Fibroblast of villous mesenchyme (primary cell): ENCODE measurements at places on chromosomes 11 and 22. TPM values are rescaled to one million over a fixed set of nuclear protein-coding genes. Genes with fewer than 3 reads are reported as not detected.

GRCh38 chr22:46004105-46004866 lies 27.3 kb upstream of the WNT7B start:
- no peak for DNase-seq

DNA sequence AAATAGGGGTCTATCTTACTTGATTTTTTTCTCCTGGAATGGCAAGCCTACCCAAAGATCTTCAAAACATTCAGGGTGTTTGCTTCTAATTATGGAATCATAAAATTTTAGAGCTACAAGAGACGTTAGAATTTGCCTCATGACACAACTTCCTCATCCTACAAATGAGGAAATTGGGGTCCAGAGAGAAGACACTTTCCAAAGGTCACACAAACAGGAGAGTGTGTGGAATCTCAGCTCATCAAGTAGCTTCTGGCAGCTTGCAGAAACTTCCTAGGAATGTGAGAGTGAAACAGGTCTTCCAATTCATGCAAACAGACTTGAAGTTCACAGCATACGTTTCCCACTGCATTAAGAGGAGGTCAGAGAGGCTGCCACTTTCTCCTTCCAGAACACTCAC lies 976.0 kb downstream of the OPCML start:
- no peak for DNase-seq

DNA sequence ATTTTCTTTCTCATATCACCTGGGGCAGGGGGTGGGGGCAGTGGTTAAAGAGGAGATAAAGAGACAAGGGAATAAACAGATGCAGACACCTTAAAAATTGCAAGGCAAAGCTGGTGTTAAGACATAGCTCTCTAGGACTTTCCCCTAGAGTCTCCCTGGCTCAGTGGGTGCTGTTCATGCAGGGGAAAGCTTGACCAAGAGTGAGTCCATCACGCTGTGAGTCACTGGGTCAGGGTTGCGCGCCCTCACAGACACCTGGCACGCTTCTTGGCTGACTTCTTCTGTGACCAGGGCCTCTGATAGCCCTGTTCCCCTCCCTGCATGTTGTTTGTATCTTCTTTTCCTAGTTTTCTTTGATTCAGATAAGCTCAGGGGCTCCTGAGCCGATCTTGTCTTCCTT lies 31.9 kb downstream of the COMMD9 start:
- peak; percentile 52 for DNase-seq

DNA sequence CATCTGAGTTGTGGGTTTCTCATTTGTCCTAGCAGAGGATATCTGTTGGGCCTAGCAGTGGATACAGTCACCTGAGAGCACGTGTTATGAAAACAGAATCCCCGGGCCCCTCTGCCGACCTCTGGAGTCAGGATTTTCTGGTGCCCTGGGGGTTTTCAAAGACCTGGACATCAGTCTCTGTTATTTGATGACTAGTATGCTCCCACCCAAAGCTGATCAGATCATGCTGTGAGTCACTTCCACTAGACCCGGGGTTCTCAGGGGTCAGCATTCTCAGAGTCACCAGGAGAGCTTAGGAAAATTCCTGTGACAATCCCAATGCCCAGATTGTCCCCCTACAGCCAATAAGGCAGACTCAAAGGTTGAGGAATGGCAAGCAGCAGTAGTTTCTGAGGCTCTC lies 38.7 kb downstream of the KCNJ1 start:
- DNase-seq: no peak

DNA sequence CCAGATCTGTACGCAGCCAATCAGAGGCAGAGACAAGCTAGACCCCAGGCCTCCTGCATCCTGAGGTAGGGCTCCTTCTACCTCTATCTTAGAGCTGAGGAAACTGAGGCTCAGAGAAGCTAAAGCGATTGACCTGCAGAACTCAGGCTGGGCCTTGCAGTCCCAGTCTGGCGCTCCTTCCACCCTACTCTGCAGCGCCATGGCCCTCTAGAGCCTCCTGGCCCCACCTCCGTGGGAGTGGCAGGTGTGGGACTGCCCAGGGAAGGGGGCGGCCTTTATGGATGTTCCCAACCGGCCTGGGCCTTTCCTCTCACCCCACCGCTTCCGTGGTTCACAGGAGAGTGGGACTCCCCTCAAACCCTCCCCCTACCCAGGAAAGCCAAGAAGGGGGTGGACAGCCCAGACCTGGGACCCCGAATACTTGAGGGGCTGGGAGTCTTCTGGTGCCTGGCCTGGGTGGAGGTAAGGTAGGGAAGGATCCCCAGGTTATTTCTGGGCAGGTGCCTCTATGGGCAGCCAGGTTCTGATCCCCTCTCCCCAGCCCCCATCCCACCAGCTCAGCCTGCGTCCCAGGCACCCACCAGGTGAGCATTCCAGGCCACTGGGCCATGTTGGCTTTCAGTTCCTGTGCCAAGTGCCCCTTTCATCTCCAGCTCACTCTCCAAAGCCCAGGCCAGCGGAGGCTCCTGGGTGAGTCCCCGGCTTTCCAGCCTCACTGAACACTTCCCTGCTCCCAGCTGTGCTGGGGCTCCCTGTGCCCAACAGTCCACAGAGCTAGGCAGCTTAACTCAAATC lies 3.0 kb downstream of the WNT11 start:
- no peak for DNase-seq

The SCUBE1 gene
- total RNA-seq: not detected in 2 replicates

- DNase-seq: no peak
Observed at GRCh38 chr11:90851196-90851595, 628.3 kb upstream of the CHORDC1 start.

DNA sequence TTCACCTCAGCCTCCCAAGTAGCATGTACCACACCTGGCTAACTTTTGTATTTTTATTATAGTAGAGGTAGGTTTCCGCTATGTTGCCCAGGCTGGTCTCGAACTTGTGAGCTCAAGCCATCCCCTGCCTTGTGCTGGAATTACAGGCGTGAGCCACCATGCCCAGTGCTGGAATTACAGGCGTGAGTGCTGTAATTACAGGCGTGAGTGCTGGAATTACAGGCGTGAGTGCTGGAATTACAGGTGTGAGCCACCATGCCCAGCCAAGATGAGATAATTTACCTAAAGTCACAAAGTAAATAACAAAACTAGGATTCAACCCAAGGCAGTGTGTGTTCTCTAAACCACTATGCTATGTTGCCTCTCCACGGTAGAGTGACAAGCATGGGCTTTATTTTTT lies 3.6 kb upstream of the UBXN1 start:
- DNase-seq: no peak

The SRPRA gene
- 85.4 and 102 TPM in 2 replicates for total RNA-seq

The APOL3 gene
- total RNA-seq: 9.7 and 10.4 TPM in 2 replicates

DNA sequence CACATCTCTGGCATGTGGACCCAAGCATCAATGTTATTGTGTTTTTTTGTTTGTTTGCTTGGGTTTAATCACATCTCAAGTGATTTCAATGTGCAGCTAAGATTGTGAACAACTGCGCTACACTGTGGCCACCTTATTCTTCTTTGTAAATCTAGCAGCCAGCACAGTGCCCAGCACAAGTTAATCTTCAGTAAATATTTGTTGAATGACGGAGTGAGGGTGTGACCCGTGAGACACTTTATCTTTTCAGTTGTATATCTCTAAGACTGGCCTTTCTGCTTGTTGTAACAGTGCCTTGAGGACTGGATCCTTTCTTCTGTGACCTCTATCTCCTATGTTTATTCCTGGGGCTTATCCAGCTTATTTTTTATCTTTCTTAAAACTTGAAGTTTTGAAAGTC lies 21.4 kb upstream of the AMOTL1 start:
- DNase-seq: peak; percentile 85

GRCh38 chr11:31651208-31651607 lies 141.6 kb downstream of the ELP4 start:
- DNase-seq: no peak

The TYR gene
- total RNA-seq: not detected in 2 replicates

DNA sequence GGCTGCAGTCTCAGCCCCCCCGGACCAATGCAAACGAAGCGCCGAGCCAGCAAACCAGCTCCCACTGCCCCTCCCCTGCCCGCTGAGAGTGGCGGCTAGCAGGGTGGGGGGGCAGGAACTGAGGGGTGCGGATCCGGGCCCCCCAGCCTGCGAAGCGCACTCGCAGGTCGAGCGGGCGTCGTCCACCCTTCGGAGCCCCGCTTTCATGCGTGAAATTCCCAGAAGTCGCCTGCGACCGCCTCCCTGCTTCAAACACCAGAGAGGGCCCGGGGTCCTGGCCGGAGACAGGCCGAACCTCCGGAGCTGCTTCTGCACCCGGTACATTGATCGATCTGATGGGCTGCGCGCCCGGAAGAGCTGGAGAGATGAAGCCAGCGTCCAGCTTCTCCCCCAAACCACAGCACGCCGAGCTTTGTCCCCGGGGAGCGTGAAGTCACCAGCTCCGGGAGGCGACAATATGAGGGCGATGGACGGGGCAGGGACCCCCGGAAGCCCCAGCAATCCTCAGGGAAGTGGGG lies 646 bp upstream of the PATZ1 start:
- peak; percentile 63 for DNase-seq

- DNase-seq: no peak
Observed at GRCh38 chr22:46287873-46288751, 8.6 kb upstream of the GTSE1 start.

- DNase-seq: no peak
Observed at GRCh38 chr11:37552284-37552683, 954.2 kb upstream of the RAG2 start.

The SMIM35 gene
- total RNA-seq: not detected in 2 replicates

GRCh38 chr11:2342981-2343380 lies 34.1 kb upstream of the CD81 start:
- no peak for DNase-seq

DNA sequence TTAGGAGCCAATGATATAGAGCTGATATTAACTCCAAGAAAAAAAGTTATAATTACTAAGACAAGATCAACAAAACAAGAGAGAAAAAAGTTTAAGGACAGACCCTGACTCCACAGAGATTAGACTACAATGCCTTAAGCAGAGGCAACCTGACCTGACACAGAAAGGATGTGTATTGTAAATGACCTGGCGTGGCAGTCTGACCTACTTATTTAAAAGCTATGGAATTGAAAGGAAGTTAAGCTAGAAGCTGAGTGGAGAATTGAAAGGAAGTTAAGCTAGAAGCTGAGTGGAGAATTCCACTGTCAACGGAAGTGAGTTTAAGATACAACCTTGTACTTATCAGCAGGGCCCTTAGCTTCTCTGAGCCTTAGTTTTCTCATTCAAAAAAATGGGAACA lies 885.4 kb downstream of the OPCML start:
- no peak for DNase-seq

The BIK gene
- 0.86 TPM in 1 of 2 replicates, not detected in the other for total RNA-seq

The CCDC81 gene
- total RNA-seq: 19.3 and 26.8 TPM in 2 replicates

The CEND1 gene
- 0.43 and 0.64 TPM in 2 replicates for total RNA-seq

DNA sequence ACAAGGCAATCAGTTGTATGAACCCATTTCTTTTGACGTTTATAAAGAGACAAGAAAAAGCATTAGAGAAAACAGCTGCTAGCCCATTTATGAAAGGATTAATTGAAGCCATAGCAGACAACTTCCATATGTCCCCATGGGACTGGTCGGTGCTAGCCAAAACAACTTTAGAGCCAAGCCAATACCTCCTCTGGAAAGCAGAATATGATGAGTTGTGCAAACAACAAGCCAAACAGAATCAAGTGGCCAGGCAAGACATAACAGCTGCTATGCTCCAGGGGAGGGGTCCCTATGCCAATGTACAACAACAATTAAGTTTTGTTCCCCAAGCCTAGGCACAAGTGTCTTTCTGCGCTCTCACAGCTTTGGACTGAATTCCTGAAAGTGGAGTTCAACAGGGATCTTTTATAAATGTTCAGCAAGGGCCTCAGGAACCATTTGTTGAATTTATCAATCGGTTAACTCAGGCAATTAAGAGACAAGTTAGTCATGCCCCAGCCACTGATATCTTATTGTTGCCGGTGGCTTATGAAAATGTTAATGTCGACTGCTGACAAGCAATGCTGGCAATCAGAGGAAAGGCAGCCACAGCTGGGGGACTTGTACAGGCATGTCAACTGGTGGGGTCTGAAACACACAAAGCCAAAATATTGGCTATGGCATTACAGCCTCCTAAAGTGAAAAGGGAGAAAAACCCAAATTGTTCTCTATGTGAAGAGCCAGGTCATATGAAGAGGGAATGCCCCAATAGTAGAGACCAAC lies 1593.1 kb upstream of the TENM4 start:
- no peak for DNase-seq

The SOX6 gene
- total RNA-seq: 12.9 and 22.0 TPM in 2 replicates
